ENCODE measurements at places on chromosomes 3 and 15.

DNA sequence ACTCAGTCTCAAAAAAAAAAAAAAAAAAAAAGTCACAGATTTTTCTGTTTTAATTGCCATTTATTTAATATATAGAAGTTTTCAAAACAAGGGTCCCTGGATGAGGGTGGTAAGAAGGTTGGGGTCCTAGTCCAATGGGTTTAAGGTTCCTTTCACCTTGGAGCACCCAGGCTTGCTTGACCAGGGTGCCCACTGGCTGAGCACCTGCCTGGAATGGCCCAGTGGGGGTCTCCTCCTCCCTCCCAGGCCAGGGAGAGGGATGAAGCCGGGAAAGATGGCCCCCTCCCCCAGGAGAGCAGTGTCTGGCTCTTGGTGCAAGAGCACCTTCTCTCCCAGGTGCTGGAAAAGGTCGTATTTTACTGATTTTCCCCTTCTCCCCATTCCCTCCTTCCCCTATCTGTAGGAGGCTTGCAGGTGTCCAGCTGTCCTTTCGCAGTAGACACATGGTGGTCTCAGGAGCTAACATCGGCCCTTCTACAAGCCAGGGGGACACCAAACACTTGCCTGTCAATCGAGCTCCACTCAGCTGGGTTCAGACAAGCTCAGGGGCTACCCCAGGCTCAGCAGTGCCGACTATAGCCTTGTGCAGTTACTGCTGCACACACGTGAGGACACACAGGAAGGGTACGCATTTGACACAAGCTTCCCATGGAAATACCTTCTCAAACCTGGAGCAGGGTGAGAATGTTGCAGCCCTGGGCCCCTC is 112.3 kb upstream of the KLF13 start:
- DNase-seq = no peak

DNA sequence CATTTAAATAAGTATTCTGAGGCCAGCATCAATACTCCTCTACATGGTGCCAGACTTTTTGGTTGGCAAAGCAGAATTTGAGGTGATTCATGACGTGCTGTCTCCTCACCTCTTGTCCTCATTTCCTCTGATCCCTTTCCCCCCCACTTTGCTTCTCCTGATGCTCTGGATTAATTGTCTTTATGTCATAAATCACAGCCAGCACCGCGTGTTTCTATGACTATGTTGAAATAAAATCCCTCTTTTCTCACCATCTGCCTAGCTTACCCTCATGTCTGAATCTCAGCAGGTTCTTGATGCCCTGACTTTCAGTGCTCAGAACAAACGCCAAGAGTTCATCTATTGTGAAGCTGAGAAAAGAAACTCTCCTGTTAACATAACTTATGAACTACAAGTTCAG is 19.7 kb upstream of the PTPRG start:
- DNase-seq = no peak

GRCh38 chr3:135246027-135246426 is 451.0 kb downstream of the EPHB1 start:
- no peak for DNase-seq

GRCh38 chr3:184320104-184320445 is 5.7 kb downstream of the EIF4G1 start:
- DNase-seq = peak; percentile 53

GRCh38 chr3:178238179-178238578 is 298.1 kb upstream of the KCNMB2 start:
- DNase-seq = no peak

GRCh38 chr3:46845860-46846623 is 17.2 kb downstream of the MYL3 start:
- DNase-seq = peak; percentile 71

DNA sequence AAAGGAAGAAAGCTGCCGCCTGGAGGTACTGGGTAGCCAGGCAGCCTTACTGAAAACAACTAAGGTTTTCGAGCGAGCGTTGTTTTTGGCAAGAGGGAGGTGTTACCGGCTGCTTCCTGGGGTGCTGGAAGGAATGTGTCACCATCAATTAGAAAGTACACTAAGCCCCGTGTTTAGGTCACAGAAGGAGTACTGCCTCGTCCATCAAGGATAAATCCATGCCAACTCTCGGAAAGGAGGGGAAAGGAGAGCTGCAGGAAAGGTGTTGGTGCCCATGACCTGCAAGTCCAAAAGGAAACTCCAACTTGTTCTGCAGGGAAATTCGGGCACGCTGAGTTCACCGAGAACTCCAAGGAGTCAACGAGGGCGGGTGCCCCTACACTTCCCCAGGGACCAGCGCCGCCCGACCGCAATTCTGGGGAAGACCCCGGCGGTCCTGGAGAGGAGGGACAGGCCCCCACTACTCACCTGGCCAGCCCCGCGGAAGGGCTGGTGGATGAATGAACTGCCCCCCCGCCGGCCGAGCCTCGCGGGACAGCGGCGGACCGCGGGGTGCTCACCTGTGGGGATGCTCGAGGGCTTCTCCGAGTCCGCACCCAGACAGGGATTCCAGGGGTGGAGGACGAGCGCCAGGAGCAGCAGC is 542 bp downstream of the PLOD2 start:
- peak; percentile 17 for DNase-seq

- no peak for DNase-seq
Observed at GRCh38 chr3:86176445-86176784, 814.5 kb downstream of the VGLL3 start.

- DNase-seq = no peak
Observed at GRCh38 chr3:176106380-176106779, 1090.9 kb downstream of the TBL1XR1 start.

- no peak for DNase-seq
Observed at GRCh38 chr3:107892955-107893624, 197.7 kb downstream of the CD47 start.

DNA sequence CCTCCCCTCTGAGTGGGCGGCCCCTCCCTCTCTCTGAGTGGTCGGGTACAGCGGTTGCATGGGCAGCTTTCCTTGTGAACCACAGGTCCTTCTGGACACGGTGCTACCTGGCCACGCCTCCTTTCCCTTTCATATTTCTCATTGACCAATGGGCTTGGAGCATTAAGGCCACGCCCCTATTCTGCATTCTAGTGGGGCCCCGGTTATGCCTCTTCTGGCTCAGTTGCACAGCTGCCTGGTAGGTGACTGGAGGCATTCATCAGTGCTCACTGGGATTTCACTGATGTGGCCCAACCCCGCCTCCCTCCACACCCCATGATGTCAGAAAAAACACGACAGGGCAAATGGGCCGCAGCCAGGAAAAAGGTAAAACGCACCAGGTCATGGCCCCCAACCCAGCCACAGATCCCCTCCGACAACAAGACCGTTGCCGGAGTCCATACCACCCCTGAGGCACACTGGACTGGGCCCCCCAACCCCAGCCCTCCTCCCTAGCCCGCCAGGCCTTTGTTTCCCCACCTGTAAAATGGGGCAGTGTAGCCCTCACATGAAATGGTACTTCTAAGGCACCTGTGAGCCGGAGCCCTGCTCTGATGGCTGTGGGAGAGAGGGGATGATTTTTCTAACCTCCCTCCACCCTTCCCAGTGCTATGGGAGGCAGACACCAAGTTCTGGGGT is 26.3 kb downstream of the NGRN start:
- peak; percentile 38 for DNase-seq

- DNase-seq = no peak
Observed at GRCh38 chr3:184748219-184749135, 36.6 kb upstream of the MAGEF1 start.

DNA sequence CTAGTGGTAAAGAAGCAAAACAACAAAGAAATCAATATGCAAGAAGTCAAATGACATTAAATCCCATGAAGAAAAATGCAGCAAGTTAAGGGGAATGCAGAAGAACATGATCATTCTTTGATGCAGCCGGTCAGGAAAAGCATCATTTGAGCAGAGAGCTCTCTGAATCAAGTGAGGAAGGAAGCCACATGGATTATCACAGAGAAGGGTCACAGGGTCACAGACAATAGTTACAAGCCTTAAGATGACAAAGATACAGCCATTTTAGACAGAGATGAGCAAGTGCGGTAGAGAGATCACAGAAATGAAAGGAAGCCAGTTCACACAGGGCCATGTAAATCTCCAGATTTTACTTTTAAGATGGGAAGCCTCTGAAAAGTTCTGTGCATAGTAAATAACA is 43.9 kb downstream of the UBE3A start:
- DNase-seq = no peak
